ENCODE measurements at places on chromosomes 4 and X. TPM values are rescaled to one million over a fixed set of nuclear protein-coding genes. Genes with fewer than 3 reads are reported as not detected.

The FOXP3 gene
- total RNA-seq, result 0.35 TPM

The MAGEB1 gene
- total RNA-seq, result not detected

The PCDH11X gene
- not detected for total RNA-seq

The GYPE gene
- 3.2 TPM for total RNA-seq

The CXCL5 gene
- 7.2 TPM for total RNA-seq

The MAGEB10 gene
- total RNA-seq, result not detected

The SLC4A4 gene
- 28.5 TPM for total RNA-seq
